ENCODE measurements at places on chromosomes 6 and 20.
A peak's percentile ranks its signal among the peaks of the same experiment; 100 is the strongest.

- DNase-seq = no peak
- H3K36me3 ChIP-seq = no peaks in the 10 kb centered on the region
- H3K27me3 ChIP-seq = peaks cover 23% of the 10 kb centered on the region
- H3K4me1 ChIP-seq = no peaks in the 10 kb centered on the region
- H3K4me3 ChIP-seq = no peak overlapping the region
- H3K27ac ChIP-seq = no peak overlapping the region
These were observed 6.4 kb upstream of the CTNNBL1 start for GRCh38 chr20:37687478-37687805.

- H3K27me3 ChIP-seq = no peaks in the 10 kb centered on the region
- DNase-seq = no peak
- no peaks in the 10 kb centered on the region for H3K4me1 ChIP-seq
- H3K4me3 ChIP-seq = no peak overlapping the region
These were observed 395.5 kb upstream of the RUNX2 start for GRCh38 chr6:44932651-44933091.

- no peak overlapping the region for H3K4me3 ChIP-seq
- no peaks in the 10 kb centered on the region for H3K4me1 ChIP-seq
- H3K36me3 ChIP-seq = no peaks in the 10 kb centered on the region
- DNase-seq = no peak
These were observed 215.0 kb upstream of the HSF2 start for GRCh38 chr6:122184401-122184827.

DNA sequence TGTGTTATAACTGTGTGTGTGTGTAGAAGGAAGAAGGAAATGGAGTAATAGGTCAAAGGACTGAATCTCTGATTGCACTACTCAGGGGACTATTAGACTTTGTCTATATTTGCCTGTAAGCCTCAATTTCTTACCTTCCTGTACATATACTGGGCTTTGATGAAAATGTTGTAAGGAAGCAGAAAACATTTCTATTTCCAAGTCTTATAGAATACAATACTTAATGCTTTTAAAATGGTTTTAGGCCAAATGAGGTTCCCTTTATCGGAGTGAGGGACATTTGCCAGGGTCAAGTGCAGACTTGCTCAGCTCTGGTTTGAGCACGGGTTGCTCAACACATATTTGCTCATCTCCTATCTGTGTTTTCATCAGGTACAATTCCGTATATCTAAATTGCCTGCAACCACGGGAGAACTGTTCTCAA is 28.3 kb downstream of the MEP1A start:
- no peaks in the 10 kb centered on the region for H3K4me1 ChIP-seq
- DNase-seq = no peak
- no peaks in the 10 kb centered on the region for H3K27me3 ChIP-seq
- no peak overlapping the region for H3K4me3 ChIP-seq

DNA sequence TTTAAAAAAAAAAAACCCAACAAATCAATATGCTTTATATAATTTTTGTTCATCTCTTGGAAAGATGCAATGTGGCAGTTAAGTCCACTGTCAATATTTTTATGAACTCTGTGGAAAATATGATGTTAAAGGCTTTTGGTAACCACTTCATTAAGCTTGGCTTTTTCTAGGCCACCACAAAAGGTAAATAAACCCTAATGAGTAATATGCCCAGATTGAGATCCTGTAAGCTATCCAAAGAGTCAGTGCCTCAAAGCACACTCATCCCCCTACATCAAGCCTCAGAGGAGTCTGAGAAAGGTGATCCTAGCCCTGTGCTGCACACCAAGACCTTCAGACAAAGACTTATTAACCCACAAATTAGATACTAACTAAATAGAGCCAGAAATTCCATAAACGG is 121.1 kb downstream of the CDC5L start:
- no peaks in the 10 kb centered on the region for H3K4me1 ChIP-seq
- H3K4me3 ChIP-seq = no peak overlapping the region
- peaks cover 6% of the 10 kb centered on the region for H3K27me3 ChIP-seq
- no peak for DNase-seq
- no peaks in the 10 kb centered on the region for H3K36me3 ChIP-seq

DNA sequence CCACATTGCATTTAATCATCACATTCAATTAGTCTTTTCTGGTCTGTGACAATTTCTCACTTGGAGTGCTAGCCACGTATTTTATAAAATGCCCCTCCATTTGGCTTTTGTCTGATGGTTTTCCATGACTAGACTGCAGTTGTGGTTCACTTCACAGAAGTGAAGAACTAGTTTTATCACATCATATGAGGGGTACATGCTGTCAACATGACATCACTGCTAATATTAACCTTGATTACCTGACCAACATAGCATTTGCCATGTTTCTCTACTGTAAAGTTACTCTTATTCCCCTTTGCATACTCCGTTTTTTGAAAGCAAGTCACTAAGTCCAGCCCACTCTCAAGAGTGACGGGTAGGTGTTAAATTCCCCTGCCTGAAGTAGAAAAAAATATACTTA is 48.0 kb upstream of the COL10A1 start:
- H3K27me3 ChIP-seq = no peaks in the 10 kb centered on the region
- no peak overlapping the region for H3K27ac ChIP-seq
- H3K36me3 ChIP-seq = peaks cover 44% of the 10 kb centered on the region
- no peak for DNase-seq
- H3K4me1 ChIP-seq = no peaks in the 10 kb centered on the region
- H3K4me3 ChIP-seq = no peak overlapping the region

GRCh38 chr6:166330612-166331011 is 11.7 kb downstream of the SFT2D1 start:
- no peaks in the 10 kb centered on the region for H3K27me3 ChIP-seq
- peaks cover 15% of the 10 kb centered on the region for H3K4me1 ChIP-seq
- no peak overlapping the region for H3K27ac ChIP-seq
- peaks cover 55% of the 10 kb centered on the region for H3K36me3 ChIP-seq

DNA sequence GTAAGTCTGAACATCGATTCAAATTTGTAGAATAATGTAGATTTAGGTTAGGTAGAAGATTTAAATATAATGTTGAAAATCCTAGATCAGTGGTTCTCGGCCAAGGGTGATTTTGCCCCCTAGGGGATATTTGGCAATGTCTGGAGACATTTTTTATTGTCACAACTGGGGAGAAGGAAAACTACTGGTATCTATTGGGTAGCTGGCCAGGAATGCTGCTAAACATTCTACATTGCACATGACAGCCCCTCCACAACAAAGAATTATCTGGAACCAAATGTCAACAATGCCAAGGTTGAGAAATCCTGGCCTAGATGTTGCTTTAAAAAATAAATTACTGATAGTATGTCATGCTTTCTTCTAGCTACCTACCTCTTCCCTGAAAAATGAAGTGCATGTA is 76.1 kb downstream of the HIVEP2 start:
- no peak for DNase-seq
- H3K4me1 ChIP-seq = peaks cover 86% of the 10 kb centered on the region
- peaks cover 4% of the 10 kb centered on the region for H3K36me3 ChIP-seq
- H3K27me3 ChIP-seq = no peaks in the 10 kb centered on the region
- no peak overlapping the region for H3K27ac ChIP-seq

- H3K27ac ChIP-seq = peak overlapping the region; percentile 97
- no peaks in the 10 kb centered on the region for H3K27me3 ChIP-seq
- peaks cover 12% of the 10 kb centered on the region for H3K36me3 ChIP-seq
- H3K4me3 ChIP-seq = peak overlapping the region; percentile 98
- H3K4me1 ChIP-seq = peaks cover 79% of the 10 kb centered on the region
These were observed 1.4 kb downstream of the SENP6 start for GRCh38 chr6:75603106-75603420.

DNA sequence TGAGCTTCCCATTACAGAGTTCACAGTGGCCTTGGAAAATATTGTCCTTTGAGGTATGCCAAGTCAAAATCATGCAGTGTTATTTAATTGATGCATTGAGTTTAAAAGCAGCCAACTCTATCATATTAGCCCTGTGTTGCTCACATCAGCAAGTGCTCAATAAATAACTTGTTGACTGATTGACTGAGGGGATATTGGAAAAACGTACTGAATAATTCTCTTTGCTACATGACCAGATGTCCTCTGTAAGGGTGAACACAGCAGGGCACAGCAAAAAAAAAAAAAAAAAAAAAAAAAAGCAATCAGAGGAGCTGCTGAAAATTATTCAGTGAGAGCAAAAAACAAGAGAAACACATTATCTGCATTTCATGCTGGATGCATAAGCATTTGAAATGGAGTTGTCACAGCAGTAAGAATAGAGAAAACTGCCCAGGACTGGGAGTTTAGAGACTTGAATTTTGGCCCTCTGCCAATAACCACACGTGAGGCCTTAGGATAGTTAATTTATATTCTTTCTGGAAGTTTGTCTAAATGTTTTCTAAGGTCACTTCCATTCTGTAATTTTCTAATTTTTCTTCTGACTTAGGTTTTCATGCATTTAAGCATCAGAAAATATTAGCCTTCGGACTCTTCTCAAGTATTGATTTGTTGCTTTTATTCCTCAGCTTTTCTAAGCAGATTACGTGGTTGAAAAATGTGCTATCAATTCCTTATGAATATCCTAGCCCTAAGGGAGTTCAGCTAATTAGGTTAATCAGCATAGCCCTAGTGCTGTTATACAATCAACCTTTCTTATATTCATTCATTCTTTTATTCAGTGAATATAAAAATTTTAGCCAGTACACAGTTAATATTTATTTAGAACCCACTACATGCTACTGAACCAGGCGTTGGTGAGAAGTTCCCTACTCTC is 246.8 kb upstream of the STXBP5 start:
- no peaks in the 10 kb centered on the region for H3K27me3 ChIP-seq
- H3K27ac ChIP-seq = no peak overlapping the region
- no peaks in the 10 kb centered on the region for H3K4me1 ChIP-seq
- no peak for DNase-seq

DNA sequence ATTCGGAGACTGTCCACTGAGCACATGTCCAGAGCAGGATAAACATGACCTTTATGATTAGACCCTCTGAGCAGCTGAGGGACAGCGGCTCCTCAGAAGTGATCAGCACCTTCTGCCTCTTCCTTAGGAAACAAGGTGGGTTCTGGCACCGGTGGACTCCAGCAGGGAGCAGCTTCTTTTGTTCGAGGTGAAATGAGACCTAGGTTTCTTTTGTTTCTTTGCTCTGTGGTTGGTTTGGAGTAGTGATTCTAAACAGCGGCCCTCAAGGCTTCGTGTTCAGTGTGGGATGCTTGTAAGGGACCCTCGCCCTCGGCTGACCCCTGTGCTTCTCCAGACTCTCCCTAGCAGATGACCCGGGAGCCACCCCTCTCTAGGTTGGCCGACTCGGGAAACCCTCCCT is 14.6 kb upstream of the FRMD1 start:
- no peak overlapping the region for H3K27ac ChIP-seq
- H3K27me3 ChIP-seq = no peaks in the 10 kb centered on the region

- H3K36me3 ChIP-seq = no peaks in the 10 kb centered on the region
- H3K4me3 ChIP-seq = no peak overlapping the region
- H3K4me1 ChIP-seq = no peaks in the 10 kb centered on the region
- H3K27me3 ChIP-seq = no peaks in the 10 kb centered on the region
- no peak overlapping the region for H3K27ac ChIP-seq
These were observed 217.2 kb downstream of the IBTK start for GRCh38 chr6:82030301-82030700.

Measured in activated B cell treated with CpG ODN at 0.5 μM for 24 hours (primary cell).